ENCODE measurements at places on chromosomes 5 and 9. TPM values are rescaled to one million over a fixed set of nuclear protein-coding genes. Genes with fewer than 3 reads are reported as not detected.

- H3K27ac ChIP-seq: no peak overlapping the region
- no peak overlapping the region for H3K4me3 ChIP-seq
- peaks cover 15% of the 10 kb centered on the region for H3K27me3 ChIP-seq
- no peaks in the 10 kb centered on the region for H3K36me3 ChIP-seq
- H3K4me1 ChIP-seq: peaks cover 11% of the 10 kb centered on the region
- DNase-seq: peak; percentile 50
Measured at GRCh38 chr5:6704361-6704851, 8.8 kb upstream of the TENT4A start.

GRCh38 chr9:124599121-124599795 is 92.1 kb upstream of the NR5A1 start:
- peaks cover 24% of the 10 kb centered on the region for H3K27me3 ChIP-seq
- H3K4me1 ChIP-seq: no peaks in the 10 kb centered on the region
- no peak for DNase-seq
- H3K27ac ChIP-seq: no peak overlapping the region

- DNase-seq: no peak
- no peak overlapping the region for H3K4me3 ChIP-seq
- no peak overlapping the region for H3K27ac ChIP-seq
Measured at GRCh38 chr5:51399643-51400006, 16.4 kb downstream of the ISL1 start.

DNA sequence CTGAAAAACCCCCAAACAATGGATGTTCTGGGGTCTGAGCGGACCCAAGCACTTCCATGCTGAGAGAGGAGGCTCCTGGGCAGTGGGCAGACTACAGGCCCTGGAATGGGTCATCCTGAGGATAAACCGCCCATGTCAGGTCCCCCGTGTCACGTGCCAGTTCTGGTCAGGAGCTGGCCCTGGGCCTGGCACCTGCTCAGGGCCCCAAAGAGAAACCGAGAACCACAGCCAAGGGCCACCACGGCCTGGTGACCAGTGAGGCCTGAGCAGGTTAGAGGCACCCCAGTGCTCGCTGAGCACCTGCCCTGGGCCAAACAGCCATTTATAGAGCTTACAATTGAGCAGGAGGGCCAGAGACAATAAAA is 15.8 kb downstream of the LMAN2 start:
- peaks cover 61% of the 10 kb centered on the region for H3K36me3 ChIP-seq
- DNase-seq: no peak
- H3K4me1 ChIP-seq: peaks cover 9% of the 10 kb centered on the region
- no peaks in the 10 kb centered on the region for H3K27me3 ChIP-seq

GRCh38 chr5:112203229-112203628 is 215.8 kb downstream of the EPB41L4A start:
- DNase-seq: no peak
- no peak overlapping the region for H3K4me3 ChIP-seq
- H3K4me1 ChIP-seq: no peaks in the 10 kb centered on the region
- H3K36me3 ChIP-seq: no peaks in the 10 kb centered on the region

The TERT gene
- 10.1 TPM for total RNA-seq

The HK3 gene
- total RNA-seq: 0.21 TPM

The ANKRD18A gene
- 4.5 TPM for total RNA-seq

The CRB2 gene
- not detected for total RNA-seq

The SLC1A3 gene
- total RNA-seq: not detected
